ENCODE measurements at places on chromosomes 13 and 19.

GRCh38 chr19:45764945-45765701 lies 3.9 kb downstream of the SIX5 start:
- no peak for DNase-seq

DNA sequence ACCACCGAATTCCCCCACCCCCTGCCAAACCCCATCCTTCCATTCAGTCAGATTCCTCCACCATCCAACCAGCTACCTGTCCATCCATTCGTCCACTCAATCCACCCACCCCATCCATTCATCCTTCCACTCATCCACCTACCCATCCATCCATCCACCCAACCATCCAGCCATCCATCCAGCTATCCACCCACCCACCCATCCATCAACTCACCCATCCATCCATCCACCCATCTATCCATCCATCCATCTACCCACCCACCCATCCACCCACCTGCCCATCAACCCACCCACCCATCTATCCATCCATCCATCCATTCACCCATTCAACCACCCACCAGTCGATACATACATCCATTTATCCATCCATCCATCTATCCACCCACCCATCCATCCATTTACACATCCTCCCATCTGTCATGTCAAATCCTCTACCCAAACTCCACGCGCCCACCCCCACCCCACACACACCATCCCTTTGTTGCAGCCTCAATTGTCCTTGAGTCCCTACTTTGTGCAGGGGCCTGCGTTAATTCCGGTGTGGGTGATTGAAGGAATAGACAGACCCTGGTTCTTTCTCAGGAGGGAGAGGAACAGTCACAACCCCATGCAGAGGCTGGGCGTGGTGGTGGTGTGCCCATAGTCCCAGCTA lies 5.3 kb upstream of the SLC5A5 start:
- no peak for DNase-seq

GRCh38 chr19:3054972-3055740 lies 7.1 kb downstream of the TLE5 start:
- peak; percentile 20 for DNase-seq

GRCh38 chr19:6260912-6261650 lies 18.7 kb downstream of the MLLT1 start:
- DNase-seq, result no peak

DNA sequence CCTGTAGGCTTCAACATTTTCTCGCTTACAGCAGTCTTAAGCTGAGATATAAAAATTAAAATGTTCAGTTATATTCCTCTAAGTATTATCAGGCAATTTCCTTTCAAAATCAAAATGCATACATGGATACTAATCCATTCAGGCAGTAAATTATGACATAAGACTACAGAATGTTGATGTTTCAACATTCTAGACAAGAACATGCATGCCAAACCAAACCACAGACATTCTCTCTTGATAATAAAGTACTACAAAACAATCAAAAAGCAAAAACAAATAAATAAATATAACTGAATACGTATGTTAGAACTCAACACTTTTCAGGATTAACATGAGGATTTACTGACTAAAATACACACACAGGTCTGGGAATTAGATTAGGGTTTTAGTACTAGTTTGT lies 7.7 kb downstream of the DIS3 start:
- DNase-seq, result no peak

GRCh38 chr13:31409678-31410356 lies 210.0 kb downstream of the B3GLCT start:
- DNase-seq, result no peak

GRCh38 chr13:92721620-92722019 lies 505.0 kb upstream of the GPC6 start:
- DNase-seq, result no peak

- no peak for DNase-seq
Observed at GRCh38 chr13:110446575-110446890, 115.0 kb downstream of the RAB20 start.

DNA sequence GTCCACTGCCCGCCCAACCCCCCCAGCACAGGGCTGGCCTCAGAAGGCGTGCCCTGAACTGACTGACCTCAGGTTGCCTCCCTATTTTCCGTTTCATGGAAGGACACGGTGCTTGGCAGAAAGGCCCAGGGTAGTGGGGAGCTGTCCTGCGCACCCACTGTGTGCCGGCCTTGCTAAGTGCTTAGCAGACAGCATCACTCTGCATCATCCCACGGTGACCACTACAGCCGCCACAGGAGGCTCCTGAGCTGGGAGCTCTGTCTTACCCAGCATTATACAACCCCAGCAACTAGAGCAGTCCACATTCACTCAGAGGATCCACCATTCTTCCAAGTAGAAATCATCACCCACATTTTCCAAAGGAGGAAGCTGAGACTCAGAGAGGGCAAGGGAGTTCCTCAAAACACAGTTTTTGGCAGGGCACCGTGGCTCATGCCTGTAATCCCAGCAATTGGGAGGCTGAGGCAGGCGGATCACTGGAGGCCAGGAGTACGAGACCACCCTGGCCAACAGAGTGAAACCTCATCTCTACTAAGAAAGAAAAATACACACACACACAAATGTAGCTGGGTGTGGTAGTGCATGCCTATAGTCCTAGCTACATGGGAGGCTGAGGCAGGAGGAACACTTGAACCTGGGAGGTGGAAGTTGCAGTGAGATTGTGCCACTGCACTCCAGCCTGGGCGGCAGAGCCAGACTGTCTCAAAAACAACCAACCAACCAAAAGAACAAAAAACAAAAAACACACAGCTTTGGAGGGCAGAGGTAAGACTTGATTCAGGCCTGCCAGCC lies 1.6 kb downstream of the SBK2 start:
- no peak for DNase-seq

DNA sequence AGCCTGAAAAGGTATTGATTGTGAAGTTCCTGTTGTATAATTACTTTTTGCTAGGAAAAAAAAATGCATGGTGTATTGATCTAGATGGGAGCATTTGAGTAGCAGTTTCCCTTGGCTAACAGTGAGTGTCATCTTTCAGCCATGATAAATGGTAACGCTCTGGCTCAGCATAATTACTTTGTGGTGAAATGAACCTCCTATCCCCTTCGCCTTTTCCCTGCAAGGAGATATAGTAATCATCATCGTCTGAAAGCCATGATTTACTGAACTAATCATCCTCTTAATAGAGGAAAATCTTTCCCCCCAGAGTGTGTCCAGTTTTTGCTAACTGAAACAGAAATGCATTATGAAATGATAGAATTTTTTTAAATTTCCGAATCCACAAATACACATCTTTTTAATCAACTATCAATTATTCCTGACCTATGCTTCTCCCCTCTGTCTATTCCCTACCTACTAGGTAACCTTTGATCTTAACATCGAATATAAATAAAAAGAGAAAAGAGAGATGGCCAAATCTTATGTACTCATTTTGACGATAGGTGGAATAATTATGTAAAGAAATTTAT lies 88.7 kb downstream of the MAB21L1 start:
- DNase-seq, result no peak

DNA sequence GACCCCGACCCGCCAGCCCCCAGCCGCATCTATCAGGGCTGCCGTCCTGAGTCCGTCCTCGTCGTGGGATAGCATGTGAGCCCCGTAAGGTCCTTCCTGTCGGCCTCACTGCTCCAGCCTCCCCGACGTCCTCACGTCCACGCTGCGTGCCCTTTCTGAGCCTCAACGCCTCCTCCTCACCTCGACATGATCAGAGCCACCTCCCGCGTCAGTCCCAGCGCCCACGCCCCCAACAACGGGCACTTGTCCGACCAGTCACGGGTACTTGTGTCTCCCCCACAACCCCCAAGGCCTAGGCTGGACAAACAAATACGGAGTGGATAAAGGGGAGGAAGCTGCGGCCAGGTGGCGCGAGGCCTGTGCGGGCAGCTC lies 665 bp downstream of the ZNF497 start:
- DNase-seq, result peak; percentile 17

DNA sequence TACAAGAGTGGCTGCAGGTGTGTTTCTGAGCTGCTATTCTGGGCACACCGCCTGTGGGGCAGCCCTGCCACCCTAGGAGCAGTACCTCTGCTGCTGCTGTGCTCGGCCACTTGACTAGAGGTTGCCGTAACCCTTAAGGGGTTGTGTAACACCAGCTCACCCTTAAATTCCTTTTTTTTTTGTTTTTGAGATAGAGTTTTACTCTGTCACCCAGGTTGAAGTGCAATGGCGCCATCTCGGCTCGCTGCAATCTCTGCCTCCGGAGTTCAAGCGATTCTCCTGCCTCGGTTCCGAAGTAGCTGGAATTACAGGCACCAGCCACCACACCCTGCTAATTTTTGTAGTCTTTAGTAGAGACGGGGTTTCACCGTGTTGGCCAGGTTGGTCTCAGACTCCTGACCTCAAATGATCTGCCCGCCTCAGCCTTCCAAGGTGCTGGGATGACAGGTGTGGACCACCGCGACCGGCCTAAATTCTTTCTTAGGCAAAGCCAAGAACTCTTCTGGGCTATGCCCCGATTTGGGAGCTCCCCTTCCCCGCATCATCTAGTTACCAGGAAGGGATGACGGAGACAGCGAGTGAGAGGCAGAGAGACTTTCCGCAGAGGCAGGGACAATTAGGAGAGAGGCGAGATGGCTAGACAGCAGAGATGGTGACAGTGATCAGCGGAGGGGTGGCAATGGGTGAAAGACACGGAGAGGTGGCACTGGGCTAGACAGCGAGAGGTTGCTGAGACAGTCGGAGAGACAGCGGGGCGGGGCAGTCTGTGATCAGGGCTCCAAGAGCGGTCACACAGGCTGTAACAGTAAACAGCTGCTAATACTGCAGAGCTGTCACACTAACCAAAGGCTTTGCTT lies 4.4 kb upstream of the LILRA5 start:
- DNase-seq, result no peak

DNA sequence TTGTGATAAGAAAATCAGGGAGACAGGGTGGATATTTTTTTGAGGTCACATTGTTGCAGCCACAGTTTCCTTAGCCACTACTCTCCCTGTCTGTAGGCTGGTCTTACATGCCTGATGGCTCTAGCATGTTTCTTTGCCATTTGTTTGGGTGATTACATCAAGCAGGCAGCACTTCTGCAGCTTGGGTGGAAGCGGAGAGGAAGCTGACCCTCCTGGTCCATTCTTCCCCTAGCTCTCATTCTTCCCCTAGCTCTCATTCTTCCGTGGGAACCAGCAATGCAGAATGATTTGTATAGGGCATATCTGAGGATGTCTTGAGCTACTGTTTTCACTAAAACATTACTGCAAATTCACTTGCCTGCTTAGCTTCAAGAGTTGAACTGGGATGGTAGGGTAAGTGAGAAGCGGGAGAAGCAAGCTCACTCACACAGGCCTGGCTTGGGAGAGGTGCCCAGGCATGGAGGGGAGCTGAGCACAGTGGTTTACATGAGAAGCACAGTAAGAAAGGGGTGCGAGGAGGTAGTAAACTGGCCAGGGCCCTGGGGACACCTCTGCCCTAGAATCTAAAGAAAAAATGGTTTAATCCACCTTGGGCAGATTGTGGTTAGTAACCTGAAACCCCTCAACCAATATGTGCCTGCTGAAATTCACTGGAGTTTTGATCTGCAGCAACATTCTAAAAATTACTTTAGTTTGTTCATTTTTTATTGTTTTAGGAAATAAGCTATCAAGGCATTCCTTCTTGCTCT lies 538.9 kb downstream of the RFC3 start:
- DNase-seq, result no peak

DNA sequence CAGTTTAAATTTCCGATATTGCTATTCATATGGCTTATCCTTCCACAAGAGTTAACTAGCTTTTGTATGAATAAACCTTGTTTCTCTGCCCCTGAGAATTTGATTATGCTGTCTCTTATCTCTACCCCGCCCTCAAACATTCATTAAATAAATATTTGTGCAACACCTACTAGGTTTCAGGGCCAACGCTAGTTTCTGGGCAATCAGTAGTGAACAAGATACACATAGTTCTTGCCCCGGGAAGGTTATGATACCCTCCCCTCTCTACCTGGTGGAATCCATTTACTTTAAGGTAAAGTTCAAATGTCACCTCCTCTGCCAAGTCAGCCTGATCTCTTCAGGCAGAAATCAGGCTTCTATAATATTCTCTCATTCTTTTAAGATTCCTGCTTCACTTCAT lies 16.6 kb upstream of the USP12 start:
- DNase-seq, result no peak

DNA sequence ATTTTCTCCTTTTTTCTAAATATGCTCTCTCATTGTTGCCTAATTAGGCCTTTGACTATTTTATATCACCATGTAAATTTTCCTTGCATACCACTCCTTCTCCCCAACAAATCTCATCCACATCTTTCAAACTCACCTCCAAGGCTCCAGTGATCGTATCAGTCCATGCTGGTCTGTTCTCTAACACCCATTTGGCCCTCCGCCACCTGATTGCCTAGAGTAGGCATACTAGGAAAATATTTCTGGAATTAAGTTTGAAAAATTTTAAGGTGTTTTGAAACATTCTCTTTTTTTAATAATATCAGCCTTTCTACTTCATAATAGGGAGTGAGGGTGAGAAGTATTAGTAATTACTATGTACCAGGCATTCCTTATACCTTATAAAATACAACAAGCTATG lies 473.9 kb downstream of the FGF9 start:
- DNase-seq, result no peak

GRCh38 chr13:40479196-40479845 lies 187.1 kb downstream of the FOXO1 start:
- no peak for DNase-seq

DNA sequence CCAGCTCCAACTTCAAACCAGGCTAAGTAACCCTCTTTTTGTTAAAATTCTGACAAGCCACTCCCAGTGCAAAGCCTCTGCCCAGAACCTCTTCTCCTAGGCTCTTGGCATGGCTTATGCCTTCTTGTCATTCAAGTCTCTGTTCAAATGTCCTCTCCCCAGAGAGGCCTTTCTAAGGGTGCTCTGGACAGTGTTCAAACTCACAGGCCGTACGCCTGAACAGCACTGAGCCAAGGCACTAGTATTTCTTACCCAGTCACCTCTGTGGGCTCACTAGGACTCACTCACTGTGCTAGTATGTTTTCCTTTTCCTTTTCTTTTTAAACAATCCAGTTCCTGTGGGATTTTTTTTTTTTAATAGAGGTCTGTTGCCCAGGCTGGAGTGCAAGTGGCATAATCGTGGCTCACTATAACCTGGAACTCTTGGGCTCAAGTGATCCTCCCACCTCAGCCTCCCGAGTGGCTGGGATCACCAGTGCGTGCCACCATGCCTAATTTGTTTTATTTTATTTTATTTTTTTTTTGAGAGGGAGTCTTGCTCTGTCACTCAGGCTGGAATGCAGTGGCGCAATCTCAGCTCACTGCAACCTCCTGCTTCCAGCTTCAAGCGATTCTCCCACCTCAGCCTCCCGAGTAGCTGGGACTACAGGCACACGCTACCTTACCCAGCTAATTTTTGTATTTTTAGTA lies 2.3 kb upstream of the ASF1B start:
- DNase-seq, result no peak

DNA sequence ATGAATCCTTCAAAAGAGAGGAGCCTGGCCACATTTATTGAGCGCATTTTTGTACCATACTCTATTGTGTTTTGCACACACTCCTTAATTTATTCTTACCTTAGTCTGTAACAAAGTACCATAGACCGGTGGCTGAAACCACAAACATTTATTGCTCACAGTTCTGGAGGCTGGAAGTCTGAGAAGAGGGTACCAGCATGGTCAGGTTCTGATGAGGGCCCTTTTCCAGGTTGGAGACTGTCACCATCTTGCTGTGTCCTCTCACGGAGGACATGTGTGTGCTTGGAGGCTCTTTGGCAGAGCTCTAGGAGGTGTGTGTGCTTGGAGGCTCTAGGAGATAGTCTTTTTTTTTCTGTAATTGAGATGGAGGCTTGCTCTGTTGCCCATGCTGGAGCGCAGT lies 2.1 kb downstream of the ZNF331 start:
- no peak for DNase-seq

All from NCI-H2171 (cell line).